Testis (tissue), 5 donors: ENCODE measurements at places on chromosomes 2 and 18. TPM values are rescaled to one million over a fixed set of nuclear protein-coding genes. Genes with fewer than 3 reads are reported as not detected.

- no peak for DNase-seq
- H3K4me3 ChIP-seq: no peak overlapping the region
- H3K36me3 ChIP-seq: no peaks in the 10 kb centered on the region
- no peaks in the 10 kb centered on the region for H3K4me1 ChIP-seq
Observed at GRCh38 chr2:225630824-225631533, 231.5 kb downstream of the NYAP2 start.

Gene MTCL1
- 139 TPM for total RNA-seq

Gene CHST9
- 20.9 TPM for total RNA-seq

DNA sequence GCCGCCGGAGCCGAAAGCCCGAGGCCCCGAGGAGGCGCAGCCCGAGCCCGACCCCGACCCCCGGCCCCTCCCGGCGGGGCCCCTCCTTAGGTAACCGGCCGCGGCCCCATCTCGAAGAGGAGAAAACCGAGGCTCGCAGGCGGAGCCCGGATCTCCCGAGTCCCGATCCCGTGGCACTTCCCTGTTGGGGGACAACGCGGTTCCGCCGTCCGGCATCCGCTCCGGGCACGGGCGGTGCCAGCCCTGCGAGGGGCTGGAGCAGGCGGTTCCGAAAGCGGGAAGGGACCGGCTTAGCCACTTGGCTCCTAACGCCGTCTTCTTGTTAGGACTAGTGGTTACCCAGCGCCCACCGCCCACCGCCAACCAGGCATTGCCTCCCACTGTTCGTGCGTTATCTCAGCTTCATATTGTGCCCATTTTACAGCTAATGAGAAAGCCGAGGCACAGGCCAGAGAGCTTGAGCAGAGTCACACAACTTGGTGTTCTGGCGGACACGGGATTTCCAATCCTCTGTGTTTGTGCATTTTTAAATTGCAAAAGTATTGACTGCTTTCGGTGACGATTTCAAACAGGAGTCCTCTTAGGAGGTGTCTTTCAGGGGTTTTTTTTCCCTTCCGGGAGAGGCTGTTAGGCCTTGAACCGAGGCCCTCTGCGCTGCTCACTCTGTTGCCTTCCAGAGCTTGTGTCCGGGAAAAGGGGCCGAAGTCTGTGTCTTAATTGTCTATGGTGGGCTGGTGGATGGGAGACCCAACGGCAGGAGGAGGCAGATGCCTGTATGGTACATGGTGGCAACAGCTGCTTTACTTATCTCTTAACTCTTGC is 562 bp downstream of the CENPA start:
- no peaks in the 10 kb centered on the region for H3K36me3 ChIP-seq
- H3K4me1 ChIP-seq: no peaks in the 10 kb centered on the region
- H3K4me3 ChIP-seq: peak overlapping the region; percentile 64
- DNase-seq: no peak
- no peak overlapping the region for H3K27ac ChIP-seq

DNA sequence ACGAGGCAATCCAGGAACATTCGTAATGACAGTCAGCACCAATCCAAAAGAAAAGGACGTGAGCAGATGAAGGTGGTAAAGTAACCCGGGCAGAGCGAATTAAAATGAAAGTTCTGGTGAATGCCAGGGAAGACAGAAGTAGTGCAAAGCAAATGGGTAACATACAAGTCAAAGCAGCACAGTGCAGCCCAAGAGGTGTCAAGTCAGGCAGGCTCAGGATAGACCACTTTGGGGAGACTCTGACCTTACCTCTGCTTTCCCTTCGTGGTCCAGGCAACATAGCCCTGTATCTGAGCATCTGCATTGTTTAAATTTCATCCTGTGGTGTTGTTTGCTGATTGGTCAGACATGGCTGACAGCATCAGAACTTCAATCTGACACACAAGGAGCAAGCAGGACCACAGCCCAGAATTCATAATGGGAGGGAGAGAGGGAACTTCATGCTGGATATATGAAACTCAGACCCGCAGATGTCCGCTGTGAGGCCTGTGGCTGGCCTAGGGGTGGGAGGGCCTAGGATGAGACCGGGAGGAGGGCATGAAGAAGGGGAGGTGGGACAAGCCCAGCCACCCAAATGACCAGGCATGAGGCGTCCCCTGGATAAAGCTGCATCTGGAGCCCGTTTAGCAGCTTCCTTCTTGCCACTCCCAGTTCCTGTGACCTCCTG is 285.7 kb downstream of the TCF4 start:
- H3K4me1 ChIP-seq: no peaks in the 10 kb centered on the region
- no peak overlapping the region for H3K27ac ChIP-seq
- no peaks in the 10 kb centered on the region for H3K36me3 ChIP-seq
- no peaks in the 10 kb centered on the region for H3K27me3 ChIP-seq

- no peak overlapping the region for H3K27ac ChIP-seq
- no peaks in the 10 kb centered on the region for H3K27me3 ChIP-seq
- DNase-seq: no peak
- no peak overlapping the region for H3K4me3 ChIP-seq
- H3K36me3 ChIP-seq: no peaks in the 10 kb centered on the region
Observed at GRCh38 chr2:226837787-226838603, 2.1 kb downstream of the RHBDD1 start.

DNA sequence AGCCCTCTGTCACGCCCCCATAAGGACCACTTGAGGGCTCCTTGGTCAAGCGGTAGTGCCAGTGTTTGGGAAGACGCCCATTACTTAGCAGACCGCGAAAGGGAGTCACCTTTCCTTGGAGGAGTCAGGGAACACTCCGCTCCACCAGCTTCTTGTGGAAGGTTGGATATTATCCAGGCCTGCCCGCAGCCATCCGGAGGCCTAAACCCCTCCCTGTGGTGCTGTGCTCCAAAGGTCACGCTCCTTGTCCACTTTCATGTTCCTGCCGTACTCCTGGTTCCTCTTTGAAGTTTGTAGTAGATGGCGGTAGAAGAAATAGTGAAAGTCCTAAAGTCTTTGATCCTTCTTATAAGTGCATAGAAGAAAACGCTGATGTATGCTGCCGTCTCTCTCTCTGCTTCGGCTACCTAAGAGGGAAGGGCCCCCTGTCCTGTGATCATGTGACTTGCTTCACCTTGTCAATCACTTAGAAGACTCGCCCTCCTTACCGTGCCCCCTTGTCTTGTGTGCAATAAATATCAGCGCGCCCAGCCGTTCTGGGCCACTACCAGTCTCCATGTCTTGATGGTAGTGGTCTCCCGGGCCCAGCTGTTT is 1.7 kb upstream of the CATIP start:
- no peak overlapping the region for H3K4me3 ChIP-seq
- no peaks in the 10 kb centered on the region for H3K27me3 ChIP-seq
- peak overlapping the region; percentile 39 for H3K27ac ChIP-seq
- DNase-seq: peak; percentile 70
- peaks cover 12% of the 10 kb centered on the region for H3K4me1 ChIP-seq

GRCh38 chr2:98445683-98446581 is 1.3 kb downstream of the INPP4A start:
- peak overlapping the region; percentile 81 for H3K27ac ChIP-seq
- H3K4me1 ChIP-seq: no peaks in the 10 kb centered on the region
- no peaks in the 10 kb centered on the region for H3K27me3 ChIP-seq
- H3K36me3 ChIP-seq: no peaks in the 10 kb centered on the region

Gene PJVK
- 20.6 TPM for total RNA-seq

DNA sequence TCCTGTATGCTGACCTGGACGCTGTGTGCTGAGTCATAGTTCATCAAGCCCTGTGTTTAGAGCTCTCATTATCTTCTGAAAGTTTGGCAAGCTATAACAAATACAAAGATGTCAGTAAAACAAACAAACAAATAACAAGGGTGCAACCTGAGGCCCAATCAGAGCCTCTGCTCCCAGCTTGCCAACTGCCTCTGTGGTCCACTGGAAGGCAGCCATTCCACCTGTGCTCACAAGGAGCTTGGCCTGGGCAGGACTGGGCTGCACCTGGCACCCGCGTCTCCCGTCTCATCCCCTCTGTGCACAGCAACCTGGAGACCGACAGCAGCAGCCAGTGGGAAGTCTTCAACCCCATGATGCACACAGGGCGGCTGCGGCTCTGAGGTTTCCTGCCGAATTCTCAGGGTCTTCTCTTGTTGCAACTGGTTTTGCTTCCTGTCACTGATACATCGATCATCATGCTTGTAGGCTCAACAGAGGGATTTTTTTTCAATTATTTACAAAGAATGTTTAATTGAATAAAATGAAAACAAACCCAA is 97.8 kb downstream of the TMEM18 start:
- H3K36me3 ChIP-seq: no peaks in the 10 kb centered on the region
- no peaks in the 10 kb centered on the region for H3K4me1 ChIP-seq
- H3K4me3 ChIP-seq: no peak overlapping the region
- no peak overlapping the region for H3K27ac ChIP-seq
- DNase-seq: no peak
- no peaks in the 10 kb centered on the region for H3K27me3 ChIP-seq

Gene DCDC2C
- 10.6 TPM for total RNA-seq

Gene C2orf80
- total RNA-seq: not detected

GRCh38 chr2:69914950-69915945 is at the start of gene MXD1:
MXD1 (plus strand) TSS chr2:69915109; CDS start chr2:69915331, 222 bp downstream.
- peak within 1 kb of the TSS; percentile 95 for H3K27ac ChIP-seq
- peak within 1 kb of the TSS; percentile 90 for H3K4me3 ChIP-seq
- peak; percentile 45 for DNase-seq
- no peaks in the 10 kb centered on the region for H3K36me3 ChIP-seq
- peaks cover 8% of the 10 kb centered on the region for H3K4me1 ChIP-seq

Gene SIX2
- total RNA-seq: 1.1 TPM

Gene IL1B
- total RNA-seq: 0.62 TPM

Gene CHRNG
- not detected for total RNA-seq

DNA sequence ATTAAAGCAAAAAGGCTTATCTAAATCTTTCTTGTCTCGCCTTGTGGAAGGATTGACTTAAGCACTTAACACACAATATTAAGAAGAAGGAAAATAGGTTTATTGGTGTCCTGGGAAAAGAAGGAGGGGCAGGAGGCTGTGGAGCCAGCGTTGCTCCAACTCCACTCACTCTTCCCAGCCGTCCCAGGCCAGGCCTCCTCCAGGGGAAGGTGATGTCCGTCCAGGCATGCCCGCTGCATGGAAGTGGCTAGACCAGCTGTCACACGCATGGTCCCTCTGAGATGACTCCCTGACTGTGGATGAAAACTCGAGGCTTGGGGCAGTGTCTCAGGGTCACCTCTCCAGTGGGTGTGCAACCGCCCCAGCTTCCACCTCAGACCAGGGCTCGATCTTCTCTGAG is 281.1 kb downstream of the GALR1 start:
- no peaks in the 10 kb centered on the region for H3K4me1 ChIP-seq
- no peaks in the 10 kb centered on the region for H3K27me3 ChIP-seq
- DNase-seq: no peak
- no peak overlapping the region for H3K4me3 ChIP-seq

Gene MYCN
- total RNA-seq: 6.9 TPM

- H3K4me1 ChIP-seq: no peaks in the 10 kb centered on the region
- no peak for DNase-seq
- no peaks in the 10 kb centered on the region for H3K36me3 ChIP-seq
- no peak overlapping the region for H3K27ac ChIP-seq
- no peak overlapping the region for H3K4me3 ChIP-seq
- no peaks in the 10 kb centered on the region for H3K27me3 ChIP-seq
Observed at GRCh38 chr18:29154196-29154757, 977.3 kb upstream of the CDH2 start.

- peak within 1 kb of the TSS; percentile 5 for H3K4me3 ChIP-seq
- no peak within 1 kb of the TSS for H3K27ac ChIP-seq
- no peaks in the 10 kb centered on the region for H3K36me3 ChIP-seq
- no peaks in the 10 kb centered on the region for H3K27me3 ChIP-seq
- H3K4me1 ChIP-seq: no peaks in the 10 kb centered on the region
- no peak for DNase-seq
Observed at GRCh38 chr2:47155091-47155876, at the start of gene STPG4. STPG4 (minus strand) TSS chr2:47155308; CDS start chr2:47155251, 57 bp downstream.

Gene SULT1C2
- not detected for total RNA-seq

DNA sequence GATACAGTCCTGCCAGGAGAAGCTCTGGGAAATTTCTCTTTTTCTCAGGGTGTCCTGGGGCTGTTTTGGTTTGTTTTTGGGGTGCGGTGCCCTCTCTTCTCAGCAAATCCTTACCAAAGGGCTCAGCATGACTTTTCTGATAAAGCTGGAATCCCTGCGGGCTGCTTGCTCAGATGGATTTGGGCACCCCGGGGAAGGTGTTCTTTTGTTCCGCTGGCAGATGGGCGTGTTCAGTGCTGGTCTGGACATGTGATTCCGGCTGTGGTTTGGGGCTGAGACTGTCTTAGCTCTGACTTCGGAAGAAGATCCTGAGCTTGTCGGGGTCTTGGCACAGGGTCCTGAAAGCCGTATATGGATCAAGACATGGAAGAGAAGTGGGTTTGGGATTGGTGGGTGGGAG is 134.2 kb upstream of the SPRED2 start:
- no peaks in the 10 kb centered on the region for H3K27me3 ChIP-seq
- no peaks in the 10 kb centered on the region for H3K36me3 ChIP-seq
- no peak overlapping the region for H3K27ac ChIP-seq
- no peaks in the 10 kb centered on the region for H3K4me1 ChIP-seq
